ENCODE measurements at places on chromosomes 1 and 21. TPM values are rescaled to one million over a fixed set of nuclear protein-coding genes. Genes with fewer than 3 reads are reported as not detected.

Gene LPAR3
- total RNA-seq: not detected

GRCh38 chr1:228381356-228381755 is 25.3 kb downstream of the TRIM11 start:
- DNase-seq: no peak

GRCh38 chr1:167440345-167440744 is 78.0 kb downstream of the CD247 start:
- DNase-seq: no peak

DNA sequence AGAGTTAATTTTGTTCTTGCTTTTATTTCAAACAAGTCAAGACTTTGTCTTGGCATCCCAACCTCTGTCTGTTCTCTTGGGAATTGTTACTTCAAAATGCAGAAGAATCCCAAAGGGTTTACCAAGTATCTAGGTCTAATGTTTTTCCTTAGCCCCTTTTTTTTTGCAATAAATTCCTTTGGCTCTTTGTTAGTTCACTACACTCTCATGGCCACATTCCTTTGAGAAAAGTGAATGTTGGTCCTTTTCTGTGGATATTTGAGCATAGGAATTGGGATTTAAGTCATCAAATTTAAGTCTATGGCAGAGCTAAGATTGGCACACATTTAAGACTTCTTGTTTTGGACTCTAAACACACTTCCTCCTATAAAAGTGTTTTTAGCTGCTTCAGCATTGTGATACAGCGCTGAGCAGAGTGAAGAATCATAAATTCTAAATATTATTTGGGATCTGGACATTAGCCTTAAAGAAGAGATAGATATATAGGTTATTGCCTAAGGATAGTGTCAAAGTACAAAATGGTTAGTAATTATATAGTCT is 1.9 kb downstream of the BTF3L4 start:
- DNase-seq: no peak

- DNase-seq: no peak
Measured at GRCh38 chr1:186301448-186301847, 73.6 kb downstream of the TPR start.

GRCh38 chr1:44151332-44151731 is 9.9 kb upstream of the KLF18 start:
- no peak for DNase-seq

DNA sequence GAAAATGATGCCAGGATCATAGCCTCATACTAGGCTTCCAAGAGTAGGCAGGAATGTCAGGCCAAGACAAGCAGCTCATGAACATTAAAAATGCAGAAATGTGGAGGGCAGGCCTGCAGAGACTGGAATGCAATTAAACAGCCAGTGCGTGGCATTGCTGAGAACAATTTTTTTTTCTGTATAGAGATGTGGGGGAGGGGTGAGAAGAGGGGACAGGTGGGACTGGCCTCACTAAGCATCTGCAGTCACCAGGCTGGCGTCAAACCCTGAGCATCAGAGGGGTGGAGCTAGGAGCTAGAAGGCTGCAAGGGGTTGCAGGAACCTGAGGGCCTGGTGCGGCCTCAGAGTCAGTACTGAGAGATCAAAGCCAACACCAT is 114.1 kb downstream of the TNR start:
- DNase-seq: no peak

GRCh38 chr1:147545133-147545532 is 3.8 kb downstream of the BCL9 start:
- peak; percentile 80 for DNase-seq
